Spinal cord (tissue), 10 donors: ENCODE measurements at places on chromosomes 5 and 9. TPM values are rescaled to one million over a fixed set of nuclear protein-coding genes. Genes with fewer than 3 reads are reported as not detected.

PARP8 gene
- polyA plus RNA-seq = 31.2 TPM

GRCh38 chr5:545641-546375, 21.6 kb upstream of the SLC9A3 start:
- H3K4me1 ChIP-seq = peaks cover 19% of the 10 kb centered on the region
- peaks cover 3% of the 10 kb centered on the region for H3K36me3 ChIP-seq
- H3K27ac ChIP-seq = no peak overlapping the region

- H3K27me3 ChIP-seq = no peaks in the 10 kb centered on the region
- no peak overlapping the region for H3K27ac ChIP-seq
- H3K4me1 ChIP-seq = no peaks in the 10 kb centered on the region
- DNase-seq = no peak
- no peaks in the 10 kb centered on the region for H3K36me3 ChIP-seq
Observed at GRCh38 chr9:34490360-34490759, 31.8 kb downstream of the DNAI1 start.

- H3K36me3 ChIP-seq = peaks cover 11% of the 10 kb centered on the region
- no peak overlapping the region for H3K4me3 ChIP-seq
- DNase-seq = no peak
- no peak overlapping the region for H3K27ac ChIP-seq
Observed at GRCh38 chr5:57231607-57232006, 57.7 kb downstream of the GPBP1 start.

DNA sequence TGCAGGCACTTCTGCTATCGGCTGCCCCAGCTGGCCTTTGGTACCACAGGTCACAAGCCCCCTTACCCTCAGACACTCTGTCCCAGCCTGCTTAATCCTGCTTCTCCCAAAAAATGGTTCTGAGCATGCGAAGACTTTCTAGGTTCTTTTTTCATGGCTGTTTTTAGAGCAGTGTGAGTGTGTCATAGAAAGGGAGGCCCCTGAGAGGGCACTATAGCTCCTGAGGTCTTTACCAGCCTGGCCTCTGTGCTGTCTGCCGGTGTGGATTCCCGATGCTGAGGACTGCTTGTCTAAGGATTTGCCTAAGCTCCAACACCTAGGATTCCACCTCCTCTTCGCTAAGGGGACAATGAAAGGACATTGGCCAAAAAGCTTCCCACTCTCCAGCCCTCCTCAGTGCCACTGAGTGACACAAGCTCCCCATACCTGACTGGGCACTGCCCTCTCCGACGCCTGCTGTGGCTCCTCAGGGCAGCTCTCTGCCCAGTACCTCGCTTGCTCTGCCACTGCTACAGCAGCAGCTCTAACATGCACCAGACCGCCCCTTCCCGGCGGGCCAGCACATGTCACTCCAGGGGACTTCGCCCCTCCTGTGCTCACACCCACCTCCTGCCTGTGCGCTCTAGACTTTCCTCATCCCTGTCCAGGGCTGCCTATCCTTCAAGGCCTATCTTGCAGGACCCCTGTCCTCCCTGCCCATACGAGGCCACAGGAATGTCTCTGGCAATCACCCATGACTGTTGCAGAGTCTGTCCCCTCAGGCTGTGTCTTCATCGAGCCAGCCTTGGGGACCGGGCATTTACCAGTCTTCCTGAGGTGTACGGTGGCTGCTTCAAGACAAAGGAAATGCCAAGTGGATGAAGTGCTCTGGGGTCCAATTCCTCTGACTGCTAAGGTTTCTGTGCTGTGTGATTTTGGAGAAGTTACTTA, 21.0 kb downstream of the MACROH2A1 start:
- H3K4me3 ChIP-seq = no peak overlapping the region
- peaks cover 35% of the 10 kb centered on the region for H3K36me3 ChIP-seq
- H3K27me3 ChIP-seq = no peaks in the 10 kb centered on the region
- peaks cover 7% of the 10 kb centered on the region for H3K4me1 ChIP-seq
